ENCODE measurements at places on chromosomes 3 and 15.

DNA sequence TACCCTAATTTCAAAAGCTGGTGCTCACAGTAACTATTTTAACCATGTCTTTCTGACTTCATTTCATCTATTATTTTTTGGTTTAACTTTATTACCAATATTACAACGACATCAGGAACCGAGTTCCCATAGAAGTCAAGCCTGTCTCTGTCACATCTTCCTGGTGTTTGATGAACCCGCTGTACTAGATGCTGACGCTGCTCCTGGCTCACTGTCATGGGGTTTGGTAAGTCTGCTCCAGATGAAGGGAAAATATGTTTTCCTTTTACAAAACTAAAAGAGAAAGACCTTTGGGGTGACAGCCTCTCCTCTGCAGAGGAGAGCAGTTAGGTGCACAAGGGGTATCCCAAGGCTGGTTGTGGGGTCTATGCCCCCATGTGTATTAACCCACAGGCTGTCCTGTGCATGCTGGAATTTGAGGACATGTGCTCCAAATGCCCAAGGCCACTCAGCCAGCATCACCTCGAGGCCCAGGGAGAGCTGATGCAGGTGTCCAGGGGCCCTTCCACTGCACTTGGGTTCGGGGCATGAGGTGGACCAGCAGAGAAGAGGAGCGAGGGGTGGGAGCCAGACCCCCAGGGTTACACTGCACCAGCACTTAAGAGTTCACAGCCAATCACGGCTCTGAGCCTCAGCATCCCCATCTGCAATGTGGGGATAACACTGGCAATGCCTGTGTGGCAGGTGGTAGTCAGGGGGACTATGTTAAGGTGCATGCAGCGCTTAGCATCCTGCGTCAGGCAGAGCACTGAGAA, 62.2 kb downstream of the ATP10A start:
- no peak for DNase-seq

DNA sequence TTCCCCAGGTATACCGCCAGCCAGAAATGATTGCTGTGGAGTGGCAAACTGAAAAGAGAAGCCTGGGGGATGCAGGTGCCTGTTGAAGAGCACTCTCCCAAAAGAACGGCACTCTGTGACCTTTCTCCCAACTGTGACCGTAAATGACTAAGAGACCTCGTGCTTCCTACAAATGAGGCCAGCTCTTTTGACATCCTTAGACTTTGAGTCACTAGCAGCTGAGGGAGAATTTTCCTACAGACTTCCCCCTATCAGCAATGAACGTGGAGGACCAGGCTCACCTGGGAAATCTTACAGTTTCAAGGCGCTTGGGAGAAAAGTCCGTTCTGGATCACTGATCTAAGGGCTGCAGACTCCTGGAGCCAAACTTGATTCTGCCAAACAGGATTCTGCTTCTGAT, 8.6 kb downstream of the AQP9 start:
- no peak for DNase-seq

DNA sequence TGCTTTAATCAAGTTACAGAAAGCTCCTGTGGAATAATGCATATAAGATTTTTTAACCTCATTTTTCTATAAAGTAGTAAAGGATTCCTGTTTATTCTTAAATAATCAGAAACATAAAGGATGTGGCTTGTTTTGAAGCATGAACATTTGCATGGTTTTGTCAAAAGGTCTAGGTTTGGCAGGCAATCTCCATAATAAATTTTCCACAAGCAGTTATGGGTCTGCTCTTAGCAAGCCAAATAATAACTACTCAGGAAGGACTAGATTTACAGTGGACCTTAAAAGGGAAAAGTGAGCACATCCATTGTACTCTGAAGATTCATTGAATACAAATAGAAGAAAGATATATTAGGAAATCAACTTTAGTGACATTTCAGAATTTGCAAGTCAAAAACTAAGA, 407.3 kb upstream of the CBLB start:
- DNase-seq: no peak

GRCh38 chr15:35123743-35124142, 38.6 kb upstream of the NANOGP8 start:
- no peak for DNase-seq
